RWPE2 (cell line): ENCODE measurements at places on chromosomes 11 and 22.

DNA sequence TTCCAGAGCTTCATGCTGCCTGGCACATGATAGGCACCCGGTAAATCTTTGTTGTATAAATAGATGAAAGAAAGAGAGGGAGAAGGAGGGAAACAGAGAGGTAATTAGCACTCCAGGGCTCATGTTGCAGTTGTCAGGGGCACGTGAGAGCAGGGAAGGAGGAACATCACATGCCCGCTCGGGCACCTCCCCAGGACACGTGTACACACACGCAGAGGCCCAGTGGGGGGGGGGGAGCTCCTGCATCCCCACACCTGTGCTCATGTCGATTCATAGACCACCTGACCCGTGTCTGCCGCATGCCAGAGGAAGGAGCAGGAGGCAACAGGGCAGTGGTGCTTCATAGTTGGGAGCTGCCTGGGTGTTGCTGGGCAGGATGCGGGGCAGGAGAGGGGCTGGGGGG lies 37.1 kb upstream of the NNMT start:
- DNase-seq: no peak

DNA sequence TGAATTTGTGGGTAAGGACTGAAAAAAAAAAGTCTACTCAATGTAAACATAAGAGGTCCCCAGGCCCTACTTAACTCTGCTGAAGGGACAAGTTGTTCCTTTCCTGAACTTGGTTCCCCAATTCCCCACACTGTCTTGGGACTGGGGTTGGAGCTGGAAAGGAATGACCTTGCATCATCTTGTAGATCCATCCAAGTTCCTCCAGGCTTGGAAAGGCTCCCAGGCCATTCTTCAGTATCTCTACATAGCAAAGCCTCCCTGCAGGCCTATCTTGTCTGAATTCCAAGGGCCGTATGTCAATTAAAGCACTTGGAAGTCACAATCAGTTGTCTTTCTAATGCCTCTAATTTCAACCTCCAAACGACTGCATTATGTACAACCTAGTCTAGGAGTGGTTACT lies 361.2 kb downstream of the TMEM135 start:
- no peak for DNase-seq

DNA sequence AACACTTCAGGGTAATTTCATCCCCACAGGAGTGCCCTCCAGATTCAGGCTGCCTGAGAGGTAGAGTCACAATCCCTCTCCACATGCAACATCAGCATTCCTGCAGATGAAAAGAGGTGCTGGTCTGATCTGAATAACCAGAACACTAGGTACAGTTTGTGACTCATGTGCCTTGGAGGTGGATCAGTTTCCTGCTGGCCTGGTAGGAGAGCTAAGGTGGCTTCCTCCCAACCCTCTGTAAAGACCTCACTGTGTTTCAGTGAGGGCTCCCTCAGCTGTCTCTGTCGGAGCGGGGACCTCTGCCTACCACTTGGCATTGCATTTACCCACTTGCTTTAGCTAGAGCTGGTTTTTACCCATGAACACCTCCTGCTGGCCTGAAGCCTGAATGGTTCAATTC lies 7.6 kb downstream of the OR9G1 start:
- no peak for DNase-seq

DNA sequence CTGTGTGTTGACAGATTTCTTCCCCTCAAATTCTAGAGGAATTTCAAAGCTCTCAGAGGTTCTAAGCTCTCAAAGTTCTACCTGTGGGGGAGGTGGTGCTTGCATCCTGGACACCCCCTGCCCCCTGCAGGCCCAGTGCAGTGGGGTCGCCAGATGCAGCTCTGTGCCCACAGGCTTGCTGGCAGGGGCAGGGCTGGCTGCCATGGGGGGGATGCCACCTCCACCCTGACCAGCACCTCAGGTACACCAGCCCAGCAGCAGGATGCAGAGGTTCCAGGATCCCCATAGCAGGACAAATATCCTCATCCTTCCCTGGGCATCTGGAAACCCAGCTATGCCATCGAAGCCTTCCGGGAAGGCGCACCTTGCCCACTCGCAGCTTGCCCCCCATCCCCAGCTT lies 91.1 kb downstream of the BRD1 start:
- DNase-seq: no peak

GRCh38 chr22:24803064-24803542 lies 2.9 kb upstream of the SGSM1 start:
- no peak for DNase-seq

GRCh38 chr11:59574467-59574866 lies 41.1 kb downstream of the OSBP start:
- no peak for DNase-seq

DNA sequence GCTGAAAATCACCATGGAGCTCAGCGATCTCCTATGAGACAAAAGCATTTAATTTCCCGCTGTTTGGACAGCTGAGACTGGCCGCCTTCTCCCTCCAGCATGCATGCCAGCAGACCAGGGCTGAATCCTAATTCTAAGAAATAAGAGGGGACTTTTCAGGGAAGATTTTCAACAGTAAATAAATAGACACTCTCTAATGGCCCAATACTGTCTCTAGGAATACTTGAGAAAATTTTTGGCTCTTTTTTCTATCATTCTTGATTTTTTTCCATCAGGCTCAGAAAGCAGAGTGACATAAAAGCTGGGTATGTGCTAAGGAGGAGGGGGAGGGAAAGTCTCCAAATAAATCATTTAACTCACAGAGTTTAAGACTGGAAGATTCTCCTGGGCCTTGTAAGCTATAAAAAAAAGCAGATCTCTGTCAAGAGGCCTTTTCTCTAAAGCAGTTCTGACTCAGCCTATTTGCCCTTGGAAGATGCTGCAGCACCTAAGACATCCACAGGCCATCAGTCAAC lies 17.6 kb upstream of the SPON1 start:
- no peak for DNase-seq

DNA sequence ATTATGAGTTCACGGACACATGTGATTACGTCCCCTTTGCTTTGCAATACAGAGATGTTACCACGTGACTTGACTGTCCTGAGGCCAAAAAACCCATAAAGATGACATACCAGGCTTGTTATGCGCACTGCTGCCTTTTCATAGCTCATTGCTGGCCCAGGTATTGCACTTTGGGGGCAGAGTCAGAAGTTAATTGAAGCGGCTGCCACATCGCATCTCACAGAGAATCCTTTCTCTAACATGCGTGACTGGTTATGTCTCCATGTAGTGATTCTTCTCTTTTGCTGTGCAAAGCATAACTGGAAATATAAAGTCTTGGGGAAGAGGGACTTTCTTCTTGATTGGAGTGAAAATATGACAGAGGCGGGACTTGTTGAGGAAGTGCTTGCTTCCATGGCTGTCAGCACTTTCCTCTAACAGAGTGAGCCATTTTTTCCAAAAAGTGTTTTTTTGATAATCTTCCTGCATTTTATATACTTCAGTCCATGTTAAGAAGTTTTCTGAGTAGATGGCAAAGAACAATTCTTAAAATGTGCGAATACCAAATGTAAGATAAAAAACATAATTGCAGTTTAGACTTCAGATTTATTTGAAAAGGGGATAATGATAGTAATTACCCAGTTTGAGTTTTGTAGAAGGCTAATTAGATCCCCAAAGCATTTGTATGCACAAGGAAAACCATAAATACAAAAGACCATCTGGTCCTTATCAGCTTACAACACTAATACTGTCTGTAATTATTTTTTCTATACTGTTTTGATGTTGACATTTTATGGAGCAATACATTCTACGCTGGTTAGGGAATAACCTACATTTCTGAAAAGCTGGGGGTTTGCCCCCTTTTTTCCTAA lies 324.6 kb upstream of the MTNR1B start:
- DNase-seq: no peak

- no peak for DNase-seq
These were observed 64.7 kb upstream of the CCND1 start for GRCh38 chr11:69576069-69576782.

DNA sequence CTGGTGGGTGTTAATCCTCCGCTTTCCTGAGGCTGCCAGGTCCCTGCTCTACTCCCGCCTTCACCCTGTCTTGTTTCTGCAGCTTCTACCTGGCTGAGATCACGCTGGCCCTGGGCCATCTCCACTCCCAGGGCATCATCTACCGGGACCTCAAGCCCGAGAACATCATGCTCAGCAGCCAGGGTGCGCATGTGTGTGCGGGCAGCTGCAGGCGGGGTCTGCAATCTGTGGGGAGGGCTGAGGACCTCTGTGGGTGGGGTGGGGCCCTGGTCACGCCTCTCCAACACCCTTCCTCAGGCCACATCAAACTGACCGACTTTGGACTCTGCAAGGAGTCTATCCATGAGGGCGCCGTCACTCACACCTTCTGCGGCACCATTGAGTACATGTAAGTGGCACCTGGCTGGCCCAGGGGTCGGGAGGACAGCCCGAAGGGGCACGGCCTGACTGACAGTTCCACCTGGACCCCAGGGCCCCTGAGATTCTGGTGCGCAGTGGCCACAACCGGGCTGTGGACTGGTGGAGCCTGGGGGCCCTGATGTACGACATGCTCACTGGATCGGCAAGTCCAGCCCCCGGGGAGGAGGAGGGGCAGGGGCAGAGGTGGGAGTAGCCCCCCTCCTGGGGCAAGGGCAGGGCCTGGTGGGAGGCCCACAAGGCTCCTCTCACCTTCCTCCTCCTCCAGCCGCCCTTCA lies 4.5 kb downstream of the RPS6KB2 start:
- DNase-seq: no peak

DNA sequence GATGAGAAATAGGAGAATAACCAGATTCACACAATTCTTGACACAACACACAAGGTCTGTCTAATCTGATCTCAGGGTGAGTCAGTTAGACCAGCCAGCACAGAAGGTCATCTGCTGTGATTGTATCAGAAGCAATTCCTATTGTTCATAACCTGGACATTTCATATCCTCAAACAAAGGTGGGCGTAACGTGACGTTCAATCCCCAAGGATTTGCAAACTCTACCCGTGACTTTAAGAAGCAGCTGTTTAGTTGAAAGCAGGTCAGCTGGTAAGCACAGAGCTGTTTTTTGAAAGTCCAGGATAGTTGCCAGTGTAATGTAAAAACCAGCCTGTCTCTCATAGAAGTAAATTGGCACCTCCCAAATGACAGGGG lies 385.1 kb downstream of the DCDC1 start:
- DNase-seq: no peak

DNA sequence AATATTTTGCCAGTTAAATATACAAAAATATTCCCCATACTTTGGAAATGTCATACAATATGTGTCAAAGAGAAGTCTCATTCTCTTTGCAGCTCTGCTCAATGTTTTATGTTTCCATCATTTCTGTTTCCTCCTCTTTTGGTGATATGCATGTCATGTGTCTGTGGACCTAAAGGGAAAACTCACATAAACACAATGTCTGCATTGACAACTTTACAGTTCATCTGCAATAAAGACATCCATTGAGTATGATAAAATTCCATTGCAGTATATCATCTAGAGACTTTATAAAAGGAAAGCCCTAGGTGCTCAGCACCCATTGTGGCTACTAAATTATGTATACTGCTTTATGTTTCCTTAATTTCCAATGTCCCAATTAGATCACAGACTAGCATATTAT lies 461.3 kb upstream of the FAT3 start:
- DNase-seq: no peak

DNA sequence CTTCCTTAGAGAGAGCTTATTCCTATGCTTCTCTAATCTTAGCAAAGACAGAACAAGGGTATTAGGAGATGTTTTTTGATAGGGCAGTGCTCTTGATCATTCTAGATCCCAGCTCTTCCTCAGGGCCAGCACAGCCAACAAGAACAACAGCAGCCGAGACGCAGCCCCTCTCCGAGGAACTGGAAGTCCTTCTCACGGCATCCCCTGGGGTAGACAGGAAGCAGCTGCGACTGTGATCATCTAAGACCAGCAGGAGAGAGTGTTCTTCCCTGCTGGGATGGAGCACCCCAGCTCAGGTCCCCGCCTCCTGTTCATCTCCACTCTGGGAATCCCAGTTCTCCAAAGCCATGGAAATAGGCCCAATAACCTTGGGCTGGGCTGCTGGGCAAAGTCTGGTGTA lies 29.6 kb downstream of the IRAG1 start:
- no peak for DNase-seq

- DNase-seq: no peak
These were observed 113.2 kb downstream of the FANCF start for GRCh38 chr11:22512457-22512856.

DNA sequence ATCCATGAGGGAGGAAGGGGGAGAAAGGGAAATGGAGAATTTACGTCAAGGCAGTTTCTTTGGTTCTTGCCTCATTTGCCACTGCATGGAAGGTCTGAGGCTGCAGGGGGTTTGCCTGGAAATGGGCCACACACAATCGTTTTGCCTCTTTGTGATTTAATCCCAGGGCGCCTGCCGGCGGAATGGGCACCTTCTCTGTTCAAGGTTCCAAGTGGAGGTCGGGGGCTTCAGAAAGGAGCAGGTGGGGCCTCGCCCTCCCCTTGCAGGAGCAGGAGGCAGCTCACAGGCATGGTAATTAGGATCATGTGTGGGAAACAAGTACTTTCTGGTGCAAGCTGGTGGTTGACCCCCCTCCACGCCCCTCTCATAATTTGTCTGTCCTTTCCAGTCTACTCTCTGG lies 29.9 kb downstream of the MPPED1 start:
- DNase-seq: no peak

DNA sequence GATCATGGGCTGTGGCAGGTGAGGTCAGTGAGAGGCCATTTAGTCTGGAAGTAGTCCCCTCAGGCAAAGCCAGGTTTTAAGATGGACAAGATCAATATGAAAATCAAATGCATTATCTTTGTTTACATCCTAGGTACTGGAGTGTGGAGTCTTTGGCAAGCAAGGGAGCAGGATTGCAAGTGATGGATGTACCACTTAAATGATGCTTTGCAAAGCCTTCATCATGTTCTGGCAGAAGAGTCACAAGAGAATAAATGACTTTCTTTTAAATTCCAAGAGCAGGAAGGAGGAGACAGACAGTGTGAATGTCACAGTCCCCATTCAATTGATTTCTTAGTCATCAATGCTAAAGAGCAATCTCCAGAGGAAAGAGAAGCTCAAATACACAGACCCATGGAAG lies 908.3 kb downstream of the FAM181B start:
- DNase-seq: no peak

DNA sequence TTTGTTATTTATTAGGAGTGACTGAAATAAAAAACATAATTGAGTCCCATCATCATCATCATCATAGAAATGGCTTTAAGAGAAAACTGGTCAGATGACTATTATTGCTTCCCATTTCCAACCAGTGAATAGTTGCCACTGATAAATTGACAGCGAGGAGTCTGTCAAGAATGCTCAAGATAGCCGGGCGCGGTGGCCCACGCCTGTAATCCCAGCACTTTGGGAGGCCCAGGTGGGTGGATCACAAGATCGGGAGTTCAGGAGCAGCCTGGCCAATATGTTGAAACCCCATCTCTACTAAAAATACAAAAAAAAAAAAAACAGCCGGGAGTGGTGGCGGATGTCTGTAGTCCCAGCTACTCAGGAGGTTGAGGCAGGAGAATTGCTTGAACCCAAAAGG lies 1.9 kb downstream of the WBP2NL start:
- DNase-seq: no peak
